T1000 (cell line): ENCODE measurements at places on chromosomes 3 and 15.

GRCh38 chr3:4432259-4432658 is 34.8 kb downstream of the SUMF1 start:
- DNase-seq, result no peak

- no peak for DNase-seq
Measured at GRCh38 chr3:53109891-53110771, 20.1 kb downstream of the RFT1 start.

GRCh38 chr3:156978481-156978961 is 152.4 kb downstream of the LEKR1 start:
- no peak for DNase-seq

- no peak for DNase-seq
Measured at GRCh38 chr3:129824926-129825541, 68.5 kb downstream of the TMCC1 start.

DNA sequence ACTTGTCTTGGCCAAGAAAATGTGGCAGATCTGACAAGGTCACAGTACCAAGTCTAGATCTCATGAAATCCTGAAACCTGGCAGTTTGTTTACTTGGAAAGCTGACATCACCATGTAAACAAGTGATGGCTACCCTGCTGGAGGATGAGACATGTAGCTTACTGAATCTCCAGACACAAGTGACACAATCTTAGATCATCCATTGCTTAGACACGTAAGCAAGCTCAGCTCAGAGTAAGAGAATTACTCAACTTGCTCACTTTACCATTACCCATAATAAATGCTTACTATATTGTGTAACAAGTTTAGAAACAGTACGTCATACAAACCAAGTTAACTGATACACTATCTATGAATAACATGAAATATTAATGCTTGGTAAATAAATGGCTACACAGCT is 263.8 kb downstream of the TBC1D5 start:
- peak; percentile 14 for DNase-seq

DNA sequence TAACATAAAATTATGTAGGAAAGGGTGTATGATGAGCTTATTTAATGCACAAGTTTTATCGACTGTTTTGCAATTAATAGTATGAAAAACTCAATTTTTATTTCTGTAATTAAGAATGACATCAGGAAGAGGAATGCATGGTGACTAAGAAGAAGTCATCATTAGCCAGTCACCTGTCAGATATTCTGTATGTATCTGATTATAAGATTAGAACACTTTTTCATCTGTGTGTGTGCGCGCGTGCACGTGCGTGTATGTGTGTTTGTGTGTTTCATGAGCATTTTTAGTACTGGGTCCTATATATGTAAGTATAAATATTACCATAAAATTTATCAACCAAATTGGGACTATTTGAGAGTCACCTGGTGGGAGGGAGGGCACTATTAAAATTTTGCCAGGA is 5.0 kb upstream of the ABHD2 start:
- no peak for DNase-seq

GRCh38 chr3:181689546-181689945 is 22.2 kb upstream of the SOX2 start:
- no peak for DNase-seq

DNA sequence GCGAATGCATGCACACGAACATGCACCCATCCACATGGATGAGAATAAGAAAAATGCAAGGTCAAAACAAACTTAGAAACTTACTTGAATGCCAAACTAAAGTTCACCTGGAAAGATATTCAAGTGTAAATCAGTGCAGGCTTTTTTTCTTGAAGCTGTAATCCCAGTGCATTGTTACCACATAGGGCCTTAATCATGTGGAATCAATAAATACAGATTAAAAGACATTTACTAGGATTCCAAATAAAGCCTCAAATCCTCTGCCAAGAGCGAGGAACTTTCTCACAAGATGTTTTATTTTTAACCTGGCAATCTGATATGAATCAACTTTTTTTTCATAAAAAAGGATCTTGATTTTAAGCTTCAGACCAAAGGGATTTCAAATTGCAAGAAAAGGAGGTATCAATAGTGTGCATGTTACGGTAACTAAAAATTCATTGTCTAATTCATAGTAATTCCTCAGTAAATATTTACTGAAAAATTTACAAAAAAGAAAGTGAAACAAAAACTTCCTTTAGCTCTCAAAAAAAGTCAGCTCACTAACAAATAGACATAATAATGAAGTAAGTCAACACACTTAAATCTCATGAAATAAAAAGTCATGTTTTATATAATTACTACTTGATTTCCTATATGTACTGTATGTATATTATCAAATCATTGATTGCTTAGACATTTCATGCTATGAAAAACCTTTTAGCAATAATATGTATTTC is 978.6 kb downstream of the PLOD2 start:
- no peak for DNase-seq

DNA sequence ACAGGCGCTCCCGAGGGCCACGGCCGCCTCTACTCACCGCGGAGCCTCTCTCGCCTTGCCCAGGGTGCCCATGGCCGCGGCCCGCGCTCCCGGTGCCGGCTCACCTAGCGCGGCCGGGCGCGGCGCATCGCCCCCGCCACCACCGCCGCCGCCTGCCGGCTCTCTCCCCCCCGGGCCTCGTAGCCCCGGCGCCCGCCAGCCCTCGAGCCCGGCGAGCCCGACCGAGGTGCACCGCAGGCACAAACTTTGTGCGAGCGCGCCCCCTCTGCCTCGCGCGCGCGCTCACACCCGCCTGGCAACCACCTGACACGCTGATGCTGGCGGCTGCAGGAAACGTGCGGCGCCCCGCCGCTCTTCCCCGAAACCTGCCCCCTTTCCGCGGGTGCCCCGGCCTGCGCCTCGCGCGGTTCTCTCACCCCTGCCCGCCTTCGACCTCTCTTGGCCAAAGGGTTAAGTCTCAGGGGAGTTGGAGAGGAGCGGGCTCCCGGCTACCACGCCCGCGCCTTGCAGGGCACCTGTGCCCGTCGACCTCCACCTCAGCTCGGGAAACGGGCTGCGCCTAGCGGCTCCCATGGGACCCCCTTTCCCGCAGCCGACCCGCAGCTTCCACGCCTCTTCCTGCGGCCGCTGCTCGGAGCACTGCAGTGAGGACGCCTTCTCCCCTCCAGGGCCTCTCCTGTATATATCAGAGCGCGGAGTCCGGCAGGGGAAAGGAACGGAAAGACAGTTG is at the start of gene RASGRP1:
Gene RASGRP1 (minus strand): TSS at position 258 of the 730 bp plus-strand sequence. CDS start 186 bp downstream, at position 72.
- peak; percentile 33 for DNase-seq

GRCh38 chr3:179402963-179403362 is 48.3 kb downstream of the GNB4 start:
- DNase-seq, result no peak

GRCh38 chr3:19920401-19921080 is 13.5 kb downstream of the EFHB start:
- no peak for DNase-seq

DNA sequence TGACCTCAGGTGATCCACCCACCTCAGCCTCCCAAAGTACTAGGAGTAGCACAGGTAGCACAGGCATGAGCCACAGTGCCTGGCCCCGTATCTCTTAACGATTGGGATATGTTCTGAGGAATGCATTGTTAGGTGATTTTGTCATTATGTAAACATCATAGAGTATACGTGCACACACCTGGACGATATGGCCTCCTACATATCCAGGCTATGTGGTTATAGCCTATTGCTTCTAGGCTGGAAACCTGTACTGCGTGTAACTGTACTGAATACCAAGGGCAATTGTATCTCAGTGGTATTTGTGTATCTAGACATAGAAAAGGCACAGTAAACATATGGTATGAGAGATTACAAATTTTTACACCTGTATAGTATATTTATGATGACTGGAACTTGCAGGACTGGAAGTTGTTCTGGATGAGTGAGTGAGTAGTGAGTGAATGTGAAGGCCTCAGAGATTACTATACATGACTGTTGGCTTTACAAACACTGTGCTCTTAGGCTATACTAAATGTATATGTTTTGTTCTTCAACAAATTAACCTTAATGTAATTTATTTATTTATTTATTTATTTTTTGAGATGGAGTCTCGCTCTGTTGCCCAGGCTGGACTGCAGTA is 120.7 kb downstream of the MBNL1 start:
- no peak for DNase-seq

GRCh38 chr3:177108648-177109047 is 88.6 kb downstream of the TBL1XR1 start:
- DNase-seq, result no peak
